ENCODE measurements at places on chromosomes 16 and 17.

DNA sequence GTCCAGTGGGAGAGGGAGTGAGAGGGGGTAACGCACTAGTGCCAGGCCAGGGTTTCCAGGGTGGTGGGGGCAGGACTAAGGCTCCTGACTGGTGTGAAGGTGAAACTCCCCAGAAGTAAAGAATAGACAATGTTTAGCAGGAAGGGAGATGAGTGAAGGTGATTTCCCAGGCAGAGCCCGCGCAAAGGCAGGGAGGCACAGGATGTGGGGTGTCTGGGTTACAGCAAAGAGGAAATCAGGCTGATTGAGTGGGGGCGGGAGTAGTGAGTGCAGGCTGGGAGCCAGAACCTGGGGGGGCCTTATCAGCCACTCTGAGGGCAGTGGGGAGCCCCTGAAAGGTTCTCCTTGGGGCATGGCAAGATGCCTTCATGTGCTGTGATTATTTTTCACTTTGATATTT is 167.5 kb downstream of the UTP18 start:
- no peak for DNase-seq

DNA sequence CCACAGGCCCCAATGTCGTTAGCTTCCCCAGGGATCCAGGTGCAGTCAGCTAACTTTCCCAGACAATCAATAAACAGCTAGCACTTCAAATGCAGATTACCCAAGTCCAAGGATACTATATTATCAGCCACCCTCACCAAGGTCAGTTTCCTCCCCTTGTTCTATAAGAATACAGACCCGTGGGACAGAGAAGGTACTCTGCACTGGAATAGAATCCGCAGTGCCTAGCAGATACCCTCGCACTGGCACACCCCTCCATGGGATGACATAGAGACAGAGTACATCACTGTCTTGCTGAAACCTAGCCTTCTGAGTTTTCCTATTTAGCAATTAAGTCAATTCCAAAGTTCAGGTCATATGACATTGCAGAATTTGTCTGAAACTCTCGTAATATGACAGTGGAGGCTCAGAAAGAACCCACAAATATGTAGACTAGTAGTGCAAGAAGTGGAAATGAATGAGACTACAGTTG is 40.0 kb upstream of the ABCA10 start:
- no peak for DNase-seq

DNA sequence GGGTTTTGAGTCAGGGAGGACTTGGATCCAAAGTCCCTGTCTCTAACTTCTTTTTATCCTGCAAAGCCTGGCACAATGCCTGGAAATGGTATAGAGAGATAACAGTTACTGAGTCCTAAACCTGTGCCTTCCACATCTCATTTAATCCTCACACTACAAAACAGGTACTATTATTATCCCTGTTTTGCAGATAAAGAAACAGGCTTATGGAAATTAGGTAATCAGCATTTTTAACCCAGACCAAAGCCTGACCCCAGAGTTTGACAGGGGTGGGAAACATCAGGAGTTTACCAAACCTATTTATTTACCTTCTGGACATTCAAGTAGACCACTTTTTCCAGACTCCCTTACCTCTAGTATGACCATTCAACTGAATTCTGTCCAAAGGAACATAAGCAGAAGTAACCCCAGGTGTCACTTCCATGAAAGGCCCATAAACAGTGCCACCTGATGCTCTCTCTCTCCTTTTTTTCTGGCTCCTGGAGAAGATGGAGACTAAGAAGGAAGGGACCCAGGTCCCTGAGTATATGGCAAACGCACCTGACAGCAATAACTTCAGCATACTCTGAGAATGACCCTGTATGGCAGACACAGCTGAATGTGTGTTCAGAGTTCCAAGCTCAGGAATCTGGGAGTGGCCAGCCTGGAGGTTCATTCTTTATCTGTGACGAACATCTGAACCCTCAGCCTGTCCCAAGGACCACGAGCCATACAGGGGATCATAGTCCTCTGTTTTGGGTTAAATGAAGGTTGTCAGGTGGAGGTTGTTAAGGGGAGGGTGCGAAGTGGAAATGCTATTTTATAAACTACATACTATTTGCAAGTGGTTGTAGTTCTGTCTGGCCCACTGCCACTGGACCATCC is 62.7 kb downstream of the HLF start:
- DNase-seq, result no peak

DNA sequence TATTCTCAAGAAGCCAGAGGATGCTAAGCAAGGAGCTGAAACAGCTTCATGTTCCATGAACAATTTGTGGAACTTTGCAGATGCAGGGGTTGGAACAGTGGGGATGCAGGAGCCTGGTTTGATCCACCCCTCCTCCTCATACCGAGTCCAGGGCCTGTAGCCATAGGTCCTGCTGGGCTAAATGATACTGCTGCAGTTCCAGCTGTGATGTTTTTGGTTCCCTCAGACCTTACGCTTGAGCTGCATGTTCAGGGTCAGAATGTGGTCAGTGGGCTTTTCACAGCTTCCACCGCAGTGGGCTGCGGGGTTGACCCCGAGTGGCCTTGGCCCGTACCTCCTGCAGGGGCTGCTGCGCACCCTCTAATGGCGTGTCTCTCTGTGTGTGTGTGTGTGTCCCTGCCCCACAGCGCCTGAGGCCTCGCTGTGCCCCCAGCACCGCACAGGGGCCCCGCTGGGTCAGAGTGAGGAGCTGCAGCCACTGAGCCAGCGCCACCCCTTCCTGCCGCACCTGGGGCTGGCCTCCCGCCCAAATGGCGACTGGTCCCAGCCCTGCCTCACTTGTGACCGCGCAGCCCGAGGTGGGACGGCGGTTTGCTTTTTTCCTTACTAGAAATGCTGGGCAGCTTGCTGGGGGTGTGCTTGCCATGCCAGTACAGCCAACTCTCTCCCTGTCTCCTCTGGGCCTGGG is 48.2 kb downstream of the EPN2 start:
- no peak for DNase-seq

GRCh38 chr16:1305823-1306222 is 3.6 kb upstream of the UBE2I start:
- DNase-seq, result no peak

- DNase-seq, result no peak
These were observed 2.7 kb downstream of the SOCS1 start for GRCh38 chr16:11253009-11253994.

DNA sequence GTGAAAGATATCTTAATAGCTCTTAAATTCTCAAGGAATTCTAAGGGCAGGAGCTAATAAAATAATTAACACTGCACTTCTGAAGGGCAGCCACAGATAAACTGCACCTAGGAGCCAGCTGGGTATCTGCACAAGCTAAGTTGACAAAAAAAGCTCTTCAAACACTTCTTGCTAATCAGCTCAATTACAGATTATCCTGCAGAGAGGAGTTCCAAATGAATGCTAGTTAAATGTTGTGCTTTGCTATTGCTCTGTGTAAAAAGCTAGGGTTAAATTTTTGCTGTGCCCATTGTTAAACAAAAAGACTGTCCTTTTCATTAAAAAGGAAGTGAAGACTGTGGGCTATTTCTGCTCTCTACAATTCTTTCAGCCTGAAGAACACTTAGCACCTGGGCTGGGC is 158.5 kb upstream of the SHISA6 start:
- no peak for DNase-seq

DNA sequence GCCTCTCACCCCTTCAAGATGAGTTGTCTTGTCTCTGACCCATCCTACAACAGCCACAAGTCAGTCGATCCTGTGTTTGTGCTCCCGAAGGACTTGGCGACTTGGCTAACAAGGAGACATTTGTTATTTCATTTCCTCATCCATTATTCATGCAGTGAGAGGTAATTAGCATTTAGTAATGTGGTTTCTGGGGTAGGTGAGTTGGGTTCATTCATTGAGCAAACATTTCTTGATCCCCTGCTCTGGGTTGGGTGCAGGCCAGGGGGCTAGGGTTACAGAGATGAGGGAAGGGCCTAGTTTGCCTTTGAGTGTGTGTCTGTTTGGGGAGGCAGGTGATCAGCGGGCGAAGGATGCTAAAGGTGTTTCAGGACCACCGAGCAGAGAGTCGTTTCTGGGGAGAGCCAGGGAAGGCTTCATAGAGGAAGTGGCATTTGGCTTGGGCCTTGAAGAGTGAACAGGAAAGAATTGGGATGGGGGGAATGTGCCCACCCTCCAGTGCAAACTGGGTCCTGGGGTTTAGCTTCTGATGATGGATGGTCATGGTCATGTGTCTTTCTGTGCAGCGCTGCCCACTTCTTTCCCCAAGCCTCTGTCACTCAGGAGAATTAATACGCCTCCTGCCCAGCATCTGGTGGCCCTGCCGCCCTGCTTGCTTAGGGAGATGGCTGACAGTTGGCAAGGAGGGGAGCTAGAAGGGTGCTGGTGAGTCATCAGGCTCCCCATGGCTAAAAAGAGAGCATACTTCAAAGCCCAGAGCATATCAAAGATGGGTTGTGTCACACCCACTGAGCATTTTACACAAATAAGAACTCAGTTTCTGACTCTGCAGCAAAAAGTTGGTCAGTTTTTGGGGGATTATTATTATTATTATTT is 38.5 kb downstream of the MSI2 start:
- no peak for DNase-seq

- DNase-seq, result peak; percentile 24
These were observed 120.3 kb upstream of the CHMP6 start for GRCh38 chr17:80871341-80871740.

GRCh38 chr16:6031567-6031966 is 934.0 kb upstream of the EEF2KMT start:
- no peak for DNase-seq

DNA sequence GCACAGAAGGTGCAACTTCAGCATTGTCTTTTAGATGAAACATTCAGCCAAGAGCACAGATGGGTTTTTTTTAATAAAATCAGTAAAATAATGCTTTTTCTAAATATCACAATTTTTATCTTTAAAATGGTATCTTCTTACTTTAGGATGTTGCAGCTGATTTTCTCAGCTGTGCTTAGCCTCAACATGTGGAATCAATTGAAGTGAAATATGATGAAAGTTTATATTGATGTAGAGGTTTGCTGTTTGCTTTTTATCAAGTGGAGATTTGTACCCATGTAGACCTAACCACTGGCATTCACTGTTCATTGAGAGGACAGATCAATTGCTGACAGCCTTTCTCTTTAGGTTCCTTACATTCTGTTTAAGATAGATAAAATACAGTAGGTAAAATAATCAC is 107.8 kb downstream of the CYB561 start:
- no peak for DNase-seq

GRCh38 chr17:40178021-40178601 is 841 bp downstream of the RAPGEFL1 start:
- peak; percentile 55 for DNase-seq

- DNase-seq, result no peak
These were observed 13.5 kb downstream of the PAM16 start for GRCh38 chr16:4337540-4338088.

GRCh38 chr17:79434215-79434614 is 176.6 kb downstream of the RBFOX3 start:
- no peak for DNase-seq

GRCh38 chr16:16828913-16829398 is 450.0 kb downstream of the NPIPA7 start:
- no peak for DNase-seq

- no peak for DNase-seq
These were observed 504.6 kb downstream of the HS3ST4 start for GRCh38 chr16:26196310-26196709.

DNA sequence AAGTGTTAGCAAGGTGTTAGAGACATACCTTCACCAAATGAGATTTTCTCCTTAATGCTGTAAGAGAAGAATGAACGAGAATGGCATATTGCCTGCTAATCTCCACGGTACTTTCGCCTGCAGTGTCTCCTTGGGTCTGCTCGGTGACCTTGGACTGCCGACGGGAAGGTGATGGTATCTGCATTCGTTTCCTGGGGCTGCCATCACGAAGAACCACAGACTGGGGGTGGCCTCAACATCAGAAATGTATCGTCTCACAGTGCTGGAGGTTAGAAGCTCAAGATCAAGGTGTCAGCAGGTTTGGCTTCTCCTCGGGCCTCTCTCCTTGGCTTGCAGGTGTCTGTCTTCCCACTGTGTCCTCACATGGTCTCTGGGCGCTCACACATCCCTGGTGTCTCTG is 86.3 kb upstream of the TNRC6C start:
- no peak for DNase-seq

DNA sequence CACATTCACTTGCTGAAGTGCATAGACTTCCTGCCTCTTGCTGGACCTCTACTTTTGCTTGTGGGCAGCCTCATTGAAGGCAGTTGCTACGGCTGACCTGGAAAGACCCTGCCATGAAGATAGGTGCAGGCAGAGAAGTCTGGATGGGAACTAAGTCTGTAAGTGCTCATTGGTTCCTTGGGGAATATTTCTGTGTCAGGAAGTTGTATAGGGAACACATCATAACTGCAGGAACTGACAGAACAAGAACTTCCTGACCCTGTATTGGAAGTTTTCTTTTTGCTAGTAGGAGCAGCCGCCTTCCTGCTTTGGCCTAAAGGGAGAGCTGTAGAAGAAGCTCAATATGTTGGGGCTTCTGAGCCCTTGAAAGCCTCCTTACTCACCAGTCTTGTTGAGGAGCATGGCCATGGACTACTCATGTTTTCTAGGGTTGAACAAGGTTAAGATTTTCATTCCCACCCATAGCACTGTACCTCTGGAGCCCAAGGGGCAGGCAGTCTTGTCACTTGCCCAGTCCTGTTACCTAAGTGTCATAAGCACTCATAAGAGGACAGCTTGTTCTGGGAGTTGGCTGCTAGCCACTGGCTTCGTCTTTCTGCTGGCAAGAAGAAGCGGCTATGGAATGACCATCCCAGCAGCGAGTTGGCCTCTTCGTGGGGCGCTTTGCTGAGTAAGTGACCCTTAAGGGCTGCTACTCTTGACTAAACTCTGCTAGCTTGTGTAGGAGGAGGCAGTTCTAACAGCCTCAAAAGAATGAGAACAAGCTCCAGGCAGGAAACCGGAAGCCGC is 7.2 kb downstream of the UBFD1 start:
- DNase-seq, result no peak

GRCh38 chr17:75110234-75110937 is 617 bp downstream of the ARMC7 start:
- DNase-seq, result no peak

DNA sequence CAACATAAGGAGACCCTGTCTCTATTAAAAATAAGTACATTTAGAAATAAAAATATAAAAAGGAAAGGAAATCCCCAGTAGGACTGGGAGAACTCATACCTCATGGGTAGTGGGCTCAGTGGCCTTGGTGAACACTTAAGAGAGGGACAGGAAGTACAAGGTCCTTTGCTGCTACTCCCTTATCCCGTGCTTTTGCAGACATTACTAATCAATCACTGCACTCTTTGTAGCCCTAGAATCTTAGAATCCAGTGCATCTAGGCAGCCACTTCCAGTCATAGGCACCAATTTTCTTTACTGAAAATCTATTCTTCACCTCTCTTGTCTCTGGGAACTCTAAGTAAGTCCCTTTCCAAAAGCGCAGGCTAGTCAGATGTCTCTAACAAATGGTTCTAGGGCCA is 183.1 kb downstream of the SNX29 start:
- DNase-seq, result no peak

- no peak for DNase-seq
These were observed 10.3 kb downstream of the GSG1L2 start for GRCh38 chr17:9811537-9811936.

GRCh38 chr17:51948128-51948527 is 210.4 kb downstream of the CA10 start:
- DNase-seq, result peak; percentile 47

GRCh38 chr16:15690296-15690695 is 40.3 kb downstream of the NDE1 start:
- no peak for DNase-seq

- no peak for DNase-seq
These were observed 135.3 kb downstream of the WSCD1 start for GRCh38 chr17:6205525-6205924.

GRCh38 chr17:40310882-40311391 is 2.0 kb downstream of the RARA start:
- peak; percentile 23 for DNase-seq
